Stimulated activated CD8-positive, alpha-beta memory T cell treated with anti-CD3 and anti-CD28 coated beads, Interleukin-15, amount 100 ng/mL, for 48 hours (primary cell): ENCODE measurements at places on chromosomes 6 and 20.

- peak; percentile 23 for DNase-seq
These were observed 42.9 kb downstream of the C6orf132 start for GRCh38 chr6:42099340-42100028.

DNA sequence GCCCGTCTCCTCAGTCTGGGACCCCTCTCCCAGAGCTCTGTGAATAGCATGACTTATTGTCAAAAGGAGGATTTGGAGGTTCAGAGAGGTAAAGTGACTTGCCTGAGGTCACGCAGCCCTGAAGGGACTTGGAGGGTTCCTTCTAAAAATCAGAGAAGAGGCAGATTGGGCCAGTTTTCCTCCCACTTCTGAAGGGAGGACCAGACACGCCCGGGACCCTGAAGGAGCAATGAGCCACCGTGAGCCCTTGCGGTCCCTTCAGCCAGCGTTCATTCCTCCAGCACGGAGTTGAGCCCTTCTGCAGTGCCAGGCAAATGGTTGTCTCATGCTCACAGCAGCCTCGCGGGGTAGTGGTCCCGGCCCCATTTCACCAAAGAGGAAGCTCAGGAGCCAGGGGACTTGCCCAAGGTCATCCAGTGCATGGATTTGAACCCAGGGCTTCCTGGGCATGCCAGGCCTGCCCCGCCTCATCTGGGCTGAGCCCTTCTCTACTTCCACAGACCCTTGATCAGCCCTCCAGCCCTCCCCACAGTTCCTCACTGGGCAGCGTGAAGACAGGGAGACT lies 7.4 kb downstream of the SRC start:
- no peak for DNase-seq

DNA sequence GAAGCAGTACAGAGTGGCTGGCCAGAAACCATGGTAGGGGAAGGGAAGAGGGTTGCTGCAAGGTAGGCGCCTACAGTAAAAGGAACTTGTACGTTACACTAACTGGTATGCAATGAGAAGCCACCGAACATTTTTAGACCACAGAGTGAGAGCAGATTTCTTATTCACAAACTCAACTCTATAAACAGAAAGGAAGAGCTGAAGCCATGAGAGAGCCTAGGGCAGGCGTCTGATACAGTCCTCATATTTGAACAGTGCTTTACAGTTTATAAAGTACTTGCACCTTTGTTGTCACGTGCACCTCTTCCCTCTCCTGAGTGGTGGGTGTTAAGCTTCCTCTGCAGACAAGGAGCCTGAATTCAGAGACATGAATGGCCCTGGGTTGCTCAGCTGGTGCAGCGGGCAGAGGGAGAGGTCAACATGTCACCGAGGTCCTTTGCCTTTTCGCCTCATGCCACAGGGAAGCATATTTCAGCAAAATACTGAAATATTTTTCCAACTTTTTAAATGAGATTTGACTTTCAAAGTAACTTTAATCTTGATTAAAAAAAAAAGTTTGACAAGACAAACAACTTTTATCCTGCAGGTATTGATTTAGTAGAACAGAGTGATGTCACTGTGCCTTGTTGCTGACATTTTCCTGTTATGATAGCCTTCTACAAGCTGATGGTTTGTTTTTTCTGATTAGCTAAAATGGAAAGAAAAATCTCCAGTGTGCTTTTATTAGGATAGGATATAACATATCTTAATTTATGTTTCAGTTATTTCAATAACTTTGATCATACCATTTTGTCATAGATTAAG lies 23.8 kb downstream of the UST start:
- DNase-seq, result no peak

- DNase-seq, result no peak
These were observed 36.6 kb downstream of the HLA-G start for GRCh38 chr6:29864037-29864810.

- no peak for DNase-seq
These were observed 5.2 kb upstream of the ABHD16B start for GRCh38 chr20:63856098-63856511.

GRCh38 chr20:49508435-49509199 lies 26.1 kb upstream of the KCNB1 start:
- DNase-seq, result no peak

GRCh38 chr6:106184629-106185028 lies 98.5 kb downstream of the PRDM1 start:
- DNase-seq, result no peak

DNA sequence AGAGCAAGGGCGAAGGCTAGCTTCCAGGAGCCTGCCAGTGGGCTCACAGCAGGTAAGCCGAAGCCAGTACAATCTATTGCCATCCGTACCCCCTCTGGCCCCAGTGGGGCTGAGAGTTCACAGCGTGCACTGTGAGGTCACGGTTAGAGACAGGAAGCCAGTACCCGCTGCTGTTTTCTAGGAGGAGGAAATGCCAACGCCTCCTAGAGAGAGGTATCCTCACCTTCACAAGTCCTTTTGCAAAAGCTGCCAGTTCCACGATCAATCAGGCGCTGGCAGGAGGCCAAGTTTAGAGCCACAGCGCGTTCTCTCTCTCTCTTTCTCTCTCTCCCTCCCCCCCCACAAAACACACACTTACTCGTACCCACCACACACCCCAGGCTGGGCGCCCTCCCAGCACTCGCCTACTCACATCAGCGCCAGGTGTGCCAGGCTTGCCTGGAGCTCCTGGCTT lies 22.5 kb downstream of the COL9A1 start:
- DNase-seq, result no peak

- no peak for DNase-seq
These were observed 8.9 kb downstream of the ARHGAP40 start for GRCh38 chr20:38610521-38610920.

GRCh38 chr20:60202046-60202445 lies 243.8 kb downstream of the CDH26 start:
- no peak for DNase-seq

DNA sequence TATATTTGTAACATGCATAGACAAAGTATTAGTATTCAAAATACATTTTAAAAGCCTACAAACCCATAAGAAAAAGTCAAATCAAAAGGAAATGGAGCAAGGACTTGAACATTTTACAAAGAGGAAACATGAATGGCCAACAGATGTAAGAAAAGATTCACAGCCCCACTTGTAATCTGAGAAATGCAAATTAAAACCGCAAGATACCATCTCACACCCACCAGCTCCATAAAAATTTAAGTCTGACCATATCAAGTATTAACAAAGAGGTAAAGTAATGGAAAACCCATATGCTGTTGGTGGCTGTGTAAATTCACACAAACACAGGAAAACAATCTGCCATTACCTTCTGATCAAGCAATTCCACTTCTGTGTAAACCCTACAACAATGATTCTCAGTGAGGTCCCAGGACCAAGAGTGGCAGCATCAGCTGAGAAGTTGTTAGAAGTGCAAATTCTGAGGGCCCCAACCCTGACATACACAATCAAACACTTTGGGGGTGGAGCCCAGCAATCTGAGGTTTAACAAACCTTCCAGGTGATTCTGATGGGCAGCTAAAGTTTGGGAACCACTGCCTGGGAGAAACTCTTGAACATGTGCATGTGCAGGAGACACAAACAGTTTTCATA lies 30.9 kb downstream of the BCL2L1 start:
- DNase-seq, result no peak

DNA sequence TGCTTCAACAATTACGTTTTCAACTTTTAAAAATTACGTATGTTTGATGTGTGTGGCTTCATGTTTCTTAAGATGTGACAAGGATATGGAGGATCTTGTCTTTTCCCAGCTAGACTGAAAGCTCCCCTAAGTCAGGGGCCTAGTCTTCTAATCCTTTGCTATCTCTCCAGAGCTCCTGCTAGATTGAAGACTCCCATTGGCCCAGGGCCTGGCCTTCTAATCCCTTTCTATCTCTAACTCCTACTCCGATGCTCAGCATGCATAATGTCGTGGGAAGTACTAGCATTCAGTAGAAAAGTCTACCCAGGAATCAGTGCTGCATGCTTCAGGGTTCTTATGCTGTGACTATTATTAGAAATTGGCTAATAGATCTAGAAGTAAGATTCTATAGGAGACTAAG lies 144.8 kb upstream of the SUPT3H start:
- no peak for DNase-seq

DNA sequence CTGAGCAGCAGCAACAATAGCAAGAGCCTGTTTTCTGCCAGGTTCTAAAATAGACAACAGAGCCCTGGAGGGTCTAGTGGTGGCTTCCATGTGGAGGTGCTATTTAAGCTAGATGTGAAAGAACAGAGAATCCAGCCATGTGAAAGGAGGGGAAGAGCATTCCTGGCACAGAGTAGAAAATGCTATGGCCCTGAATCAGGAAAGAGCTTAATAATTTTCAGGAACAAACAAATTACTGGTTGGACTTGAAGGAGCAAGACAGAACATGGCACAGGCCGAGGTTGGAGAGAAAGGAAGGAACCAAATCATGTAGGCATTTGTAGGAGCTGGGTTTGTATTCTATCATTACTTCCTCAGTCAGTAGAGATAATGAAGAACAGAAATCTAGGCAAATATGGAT lies 98.3 kb downstream of the AIG1 start:
- DNase-seq, result no peak

DNA sequence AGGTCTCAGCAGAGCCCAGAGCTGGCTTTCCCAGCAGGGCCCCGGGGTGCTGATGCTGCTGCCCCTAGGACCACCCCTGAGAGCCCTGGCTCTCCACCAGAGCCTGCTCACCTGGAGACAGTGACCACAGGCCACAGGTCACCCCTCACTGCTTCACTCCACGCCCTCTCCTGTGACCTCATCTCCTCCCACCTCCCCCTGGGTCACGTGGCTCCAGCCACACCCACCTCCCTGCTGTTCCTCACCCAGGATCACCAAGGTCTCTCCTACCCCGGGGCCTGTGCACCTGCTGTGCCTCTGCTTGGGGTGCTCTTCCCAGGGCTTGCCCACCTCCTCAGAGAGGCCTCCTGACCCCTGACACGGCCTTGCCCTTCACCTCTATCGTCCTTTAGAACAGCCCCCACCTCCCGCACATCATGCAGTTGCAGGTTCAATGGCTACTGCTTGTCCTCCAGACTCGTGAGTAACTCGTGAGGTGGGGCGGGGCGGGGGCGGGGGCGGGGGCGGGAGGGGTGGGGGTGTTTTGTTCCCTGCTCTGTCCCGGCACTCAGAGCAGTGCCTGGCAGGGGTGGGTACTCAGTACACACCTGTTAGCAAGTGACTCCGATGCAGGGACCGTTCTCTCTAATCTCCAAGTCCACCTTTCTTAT lies 468.0 kb downstream of the PREX1 start:
- no peak for DNase-seq

- DNase-seq, result no peak
These were observed 16.5 kb downstream of the GFRA4 start for GRCh38 chr20:3646651-3647050.

- DNase-seq, result no peak
These were observed 7.0 kb downstream of the ACOT8 start for GRCh38 chr20:45850238-45850637.

- no peak for DNase-seq
These were observed 1.8 kb downstream of the SPATA2 start for GRCh38 chr20:49913399-49914047.

DNA sequence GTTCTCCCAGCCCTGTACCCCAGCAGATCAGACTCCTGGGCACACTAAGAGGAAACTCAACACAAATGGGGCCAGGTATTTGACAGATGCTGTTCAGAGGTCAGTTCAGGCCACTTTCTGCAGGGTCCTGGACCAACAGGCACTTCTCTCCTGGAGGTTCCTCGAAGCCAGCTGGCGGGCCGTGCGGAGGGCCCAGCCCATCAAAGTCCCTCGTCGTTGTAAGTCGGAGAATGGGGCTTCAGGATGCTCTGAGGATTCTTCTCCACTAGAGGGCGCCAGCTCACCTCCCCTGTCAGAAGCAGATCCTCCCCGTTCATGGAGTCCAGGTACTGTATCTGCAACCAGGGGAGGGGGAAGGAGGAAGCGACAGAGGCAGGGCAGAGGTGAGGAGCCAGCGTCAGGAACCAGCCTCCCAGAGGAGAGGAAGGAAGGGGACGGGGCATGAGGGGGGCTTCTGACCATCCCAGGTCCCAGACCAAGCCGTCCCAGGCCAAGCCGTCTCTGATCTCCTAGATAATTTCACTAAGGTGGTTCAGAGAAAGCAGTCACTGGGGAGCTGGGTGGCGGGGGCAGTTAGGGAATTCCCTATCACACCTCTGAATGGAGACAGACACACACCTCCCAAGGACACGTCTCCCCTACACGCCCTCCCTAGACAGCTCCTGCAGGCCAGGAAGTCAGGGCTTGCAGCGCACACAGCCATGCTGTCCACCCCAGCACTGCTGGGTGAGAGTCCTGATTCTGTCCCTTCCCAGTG lies 11.7 kb upstream of the FAM83C start:
- DNase-seq, result peak; percentile 75

GRCh38 chr6:43995137-43995536 lies 132.1 kb downstream of the MRPL14 start:
- DNase-seq, result no peak

DNA sequence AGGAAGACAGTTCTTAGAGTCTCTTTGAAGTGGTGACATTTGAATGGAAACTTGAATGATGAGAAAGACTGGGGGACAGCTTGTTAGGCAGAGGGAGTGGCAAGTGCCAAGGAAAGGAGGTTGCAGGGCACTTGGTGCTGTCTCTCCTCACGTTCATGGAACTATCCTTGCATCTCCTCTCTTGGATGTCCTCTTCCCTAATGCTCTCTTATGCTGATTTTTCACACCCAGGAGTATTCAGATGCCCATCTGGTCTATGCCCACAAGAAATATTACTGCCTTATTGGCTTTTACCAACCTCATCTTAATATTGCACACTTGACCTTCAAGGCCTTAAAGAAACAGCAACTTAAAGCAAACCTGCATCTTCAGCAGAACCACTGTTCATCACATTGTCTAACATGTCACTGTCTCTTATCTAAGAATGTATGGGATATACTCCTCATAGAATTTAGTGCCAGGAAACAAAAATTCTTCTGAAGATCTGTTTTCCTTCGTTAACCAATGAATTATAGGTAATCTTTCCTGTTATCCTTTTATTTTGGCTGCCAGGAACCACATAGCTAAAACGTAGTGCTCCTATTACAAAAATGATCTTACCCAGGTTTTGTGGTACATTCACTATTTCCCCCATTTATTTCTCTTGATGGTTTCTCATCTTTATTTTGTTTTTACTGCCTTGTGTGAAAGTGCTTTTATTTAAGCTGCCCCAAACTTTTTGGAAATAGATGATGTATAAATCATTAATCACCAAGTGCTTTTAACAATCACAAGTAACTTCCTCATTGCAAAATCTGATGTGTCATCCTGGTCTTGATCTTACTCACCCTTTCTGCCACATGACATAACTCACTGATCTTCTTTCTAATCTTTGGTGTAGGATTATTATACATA lies 12.8 kb downstream of the RGS17 start:
- no peak for DNase-seq

GRCh38 chr20:330233-331149 lies 5.1 kb downstream of the SOX12 start:
- DNase-seq, result no peak

GRCh38 chr20:51489611-51490010 lies 52.9 kb downstream of the NFATC2 start:
- no peak for DNase-seq
